ENCODE measurements at places on chromosomes 16 and 17.

DNA sequence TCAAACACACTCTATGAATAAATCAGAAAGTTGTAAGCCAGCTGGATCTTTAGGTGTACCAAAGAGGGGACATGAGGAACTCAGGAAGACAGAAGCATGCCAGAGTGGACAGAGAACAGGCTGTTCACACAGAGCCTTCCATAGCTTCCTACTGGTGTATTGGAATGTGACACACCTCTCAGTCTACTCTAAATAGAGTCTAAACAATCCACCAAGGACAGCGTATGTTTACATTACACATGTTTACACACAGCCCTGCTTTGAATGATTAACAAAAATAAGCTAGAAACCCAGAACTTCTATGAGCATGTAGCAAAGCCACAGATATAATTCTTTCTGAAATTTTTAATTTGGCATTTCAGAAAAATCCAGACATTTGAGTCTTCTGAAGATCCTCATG, 1279.0 kb upstream of the CDH8 start:
- no peak for DNase-seq

DNA sequence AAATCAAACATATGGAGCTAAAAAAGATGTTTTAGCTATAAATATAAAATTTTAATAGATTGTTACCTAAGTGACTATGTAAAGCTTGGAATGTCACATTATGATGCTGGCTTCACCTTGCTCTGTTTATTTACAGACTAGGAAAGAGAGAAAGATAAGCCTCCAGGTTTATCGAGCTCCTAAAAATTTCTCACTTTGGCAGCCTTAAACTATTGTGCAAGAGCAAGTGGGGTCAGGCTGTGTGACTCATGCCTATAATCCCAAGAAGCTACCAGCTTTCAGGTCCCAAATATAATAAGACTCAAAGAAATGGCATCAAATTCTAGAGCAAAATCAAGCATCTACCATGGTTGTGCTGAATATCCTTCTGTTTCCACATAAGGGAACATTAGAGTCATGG, 34.3 kb upstream of the PRSS54 start:
- DNase-seq = no peak

DNA sequence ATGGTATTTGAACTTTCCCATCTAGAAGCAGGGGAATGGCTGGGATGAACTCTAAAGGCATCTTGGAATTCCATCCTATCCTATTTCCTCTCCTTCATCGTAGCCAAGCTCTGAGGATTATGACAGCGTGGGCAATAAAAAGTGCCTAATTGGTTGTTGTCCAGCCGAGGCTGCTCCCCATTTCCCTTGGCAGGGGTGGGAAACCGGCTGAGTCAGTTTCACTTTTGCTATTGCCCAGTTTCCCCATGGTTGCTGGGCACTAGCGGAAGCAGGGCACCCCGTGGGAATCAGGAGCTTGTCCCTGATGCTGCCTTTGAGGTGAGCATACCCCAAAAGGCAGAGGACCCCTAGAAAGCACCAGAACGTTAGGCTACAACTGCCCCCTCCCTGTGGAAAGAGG, 13.8 kb upstream of the SP2 start:
- no peak for DNase-seq

DNA sequence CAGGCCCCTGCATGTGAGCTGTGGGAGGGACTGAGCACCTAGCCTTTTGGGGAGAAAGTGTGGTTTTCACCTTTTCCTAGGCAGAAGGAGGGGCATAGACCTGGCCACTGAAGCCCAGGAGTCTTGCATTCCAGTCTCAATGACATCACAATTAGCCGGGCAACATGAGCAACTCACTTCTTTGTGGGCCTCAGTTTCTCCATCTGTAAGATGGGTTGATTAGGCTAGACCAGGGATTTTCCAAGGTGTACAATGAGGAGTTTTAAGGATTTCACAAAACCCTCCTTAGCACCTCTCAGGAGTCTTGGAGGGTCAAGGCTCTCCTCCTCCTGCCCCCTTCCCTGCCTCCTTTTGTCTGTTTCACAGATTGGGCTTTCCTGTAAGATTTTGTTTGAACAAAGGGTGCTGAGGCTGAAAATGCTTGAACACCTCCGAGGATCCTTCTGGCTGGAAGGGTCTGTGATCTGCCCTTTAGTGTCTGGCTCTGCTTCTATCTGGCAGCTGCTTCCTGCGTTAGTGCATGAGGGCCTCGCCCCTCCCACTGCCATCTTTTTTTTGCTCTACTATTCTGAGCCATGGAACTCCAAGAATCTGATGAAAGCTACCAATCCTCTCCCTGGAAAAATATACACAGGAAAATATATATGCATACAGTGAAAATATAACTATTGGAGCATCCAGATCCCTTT, 52.4 kb upstream of the ETV4 start:
- DNase-seq = no peak

- DNase-seq = no peak
These were observed 165.7 kb upstream of the CDH8 start for GRCh38 chr16:62201911-62202310.

GRCh38 chr16:30351586-30352419, 3.3 kb downstream of the CD2BP2 start:
- no peak for DNase-seq

DNA sequence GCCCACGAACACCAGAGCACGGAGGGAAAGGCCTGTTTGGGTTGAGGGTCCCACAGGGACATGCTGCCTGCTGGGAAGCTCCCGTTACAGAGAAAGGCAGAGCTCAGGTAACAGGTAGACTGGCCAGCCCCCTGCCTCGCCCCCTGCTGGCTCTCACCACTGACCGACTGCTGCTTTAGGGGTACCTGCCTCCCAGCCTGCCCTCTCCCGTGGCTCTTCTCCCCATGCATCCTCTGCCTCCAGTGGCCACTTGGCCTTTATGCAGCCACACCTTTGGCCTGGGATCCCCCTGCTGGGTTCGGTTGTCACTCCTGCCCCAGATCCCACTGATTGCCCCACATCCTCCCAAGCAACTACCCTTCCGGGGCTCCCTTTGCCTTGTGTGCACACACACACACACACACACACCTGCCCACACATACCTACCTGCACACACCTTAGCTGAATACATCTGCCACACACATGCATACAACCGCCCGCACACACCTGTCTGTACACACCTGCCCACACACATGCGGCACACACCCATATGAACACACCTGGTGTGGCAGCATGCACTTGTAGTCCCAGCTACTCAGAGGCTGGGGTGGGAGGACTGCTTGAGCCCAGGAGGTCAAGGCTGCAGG, 7.1 kb downstream of the MCRIP1 start:
- DNase-seq = no peak

- DNase-seq = no peak
These were observed 100.7 kb upstream of the ZNF469 start for GRCh38 chr16:88281858-88282563.

All from stimulated activated CD8-positive, alpha-beta memory T cell treated with anti-CD3 and anti-CD28 coated beads, Interleukin-4, amount 100 ng/mL, for 1 hour (primary cell).